ENCODE measurements at places on chromosomes 3 and 15.

DNA sequence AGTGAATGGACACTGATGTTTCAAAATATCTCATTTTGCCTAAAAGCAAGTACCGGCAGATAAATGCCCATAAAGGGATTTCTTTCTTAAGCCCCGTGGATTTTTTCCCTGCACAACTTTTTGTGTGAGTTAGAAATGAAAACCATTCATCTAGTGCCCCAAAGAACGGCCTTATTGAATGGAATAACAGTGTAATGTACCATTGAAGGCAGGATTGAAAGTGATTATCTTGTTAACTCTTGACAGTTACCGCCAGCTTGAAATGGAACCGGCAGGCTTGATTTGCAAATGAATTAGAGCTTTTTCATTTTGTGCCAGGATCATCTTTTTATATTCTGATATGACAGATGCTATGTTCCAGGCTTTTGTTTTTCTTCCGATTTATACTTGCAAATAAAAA is 162.2 kb downstream of the RSRC1 start:
- no peak for DNase-seq

DNA sequence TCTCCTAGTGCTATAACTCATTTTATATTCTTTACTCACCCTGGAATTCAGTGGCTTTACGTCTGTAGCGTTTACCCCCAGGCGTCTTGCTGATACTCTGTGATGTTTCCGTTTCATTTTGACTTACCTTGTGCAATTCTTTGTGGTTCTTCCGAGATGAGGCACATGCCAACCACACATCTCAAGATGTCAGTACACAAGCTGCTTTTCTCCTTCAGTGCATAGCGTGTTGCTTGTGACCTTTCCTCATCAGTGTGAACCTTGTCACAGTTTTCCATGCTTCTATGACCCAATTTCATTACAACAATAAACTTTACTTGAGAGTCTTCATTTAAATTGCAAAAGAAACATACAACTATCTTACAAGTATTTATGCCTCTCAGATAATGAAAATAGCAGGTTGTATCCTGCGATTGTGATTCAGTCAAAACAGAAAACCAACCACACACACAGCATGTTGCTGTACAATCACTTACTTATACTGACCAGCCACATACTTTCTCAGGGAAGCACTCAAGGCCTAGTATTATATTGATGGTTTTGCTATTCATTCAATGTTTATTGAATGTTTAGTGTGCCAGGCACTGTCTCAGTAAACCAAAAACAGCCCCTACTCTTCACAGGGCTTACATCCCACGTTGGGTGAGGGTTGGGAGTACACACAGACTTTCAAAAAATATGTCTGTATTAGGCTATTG is 4.6 kb upstream of the TBL1XR1 start:
- DNase-seq, result peak; percentile 58

GRCh38 chr3:195070336-195070735 is 200.6 kb downstream of the XXYLT1 start:
- no peak for DNase-seq

- no peak for DNase-seq
Observed at GRCh38 chr3:29503958-29504357, 223.1 kb downstream of the RBMS3 start.

DNA sequence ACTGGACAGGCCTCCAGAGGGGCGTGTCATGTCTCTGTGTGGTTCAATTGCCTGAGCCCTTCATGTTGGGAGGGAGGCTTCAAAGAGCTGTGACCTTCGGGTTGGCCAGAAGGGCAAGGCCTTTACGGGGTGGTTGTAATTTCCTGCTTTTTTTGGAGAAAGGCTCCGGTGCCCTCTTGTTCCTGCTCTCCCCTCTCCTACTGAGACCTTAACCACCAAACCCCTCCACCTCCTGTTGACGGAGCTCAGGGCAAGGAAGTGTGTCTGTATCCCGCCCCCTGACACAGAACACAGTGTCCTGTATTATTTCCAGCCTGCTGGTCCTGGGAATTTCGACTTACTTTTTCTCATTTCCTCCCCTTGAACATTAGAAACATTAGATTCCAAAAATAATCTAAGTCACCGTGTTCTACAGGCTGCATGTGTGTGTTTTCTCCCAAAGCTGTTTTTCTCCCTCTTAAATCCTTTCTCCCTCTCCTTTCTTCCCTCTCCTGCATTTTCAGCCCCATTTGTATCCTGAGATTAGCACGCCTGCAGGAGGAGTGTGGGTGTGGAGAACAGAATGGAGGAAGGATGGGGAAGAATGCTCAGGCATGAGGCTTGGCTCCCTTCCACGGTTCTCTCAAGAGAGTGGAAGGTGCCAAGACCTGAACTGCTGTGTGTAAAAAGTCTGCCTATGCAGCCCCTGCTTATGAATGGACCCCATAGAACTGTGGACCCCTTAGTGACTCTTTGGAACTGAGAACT is 285.4 kb upstream of the ROPN1 start:
- no peak for DNase-seq

GRCh38 chr3:32454111-32454510 is 48.5 kb downstream of the CMTM6 start:
- no peak for DNase-seq

- DNase-seq, result no peak
Observed at GRCh38 chr15:81281766-81282605, 42.0 kb downstream of the STARD5 start.

DNA sequence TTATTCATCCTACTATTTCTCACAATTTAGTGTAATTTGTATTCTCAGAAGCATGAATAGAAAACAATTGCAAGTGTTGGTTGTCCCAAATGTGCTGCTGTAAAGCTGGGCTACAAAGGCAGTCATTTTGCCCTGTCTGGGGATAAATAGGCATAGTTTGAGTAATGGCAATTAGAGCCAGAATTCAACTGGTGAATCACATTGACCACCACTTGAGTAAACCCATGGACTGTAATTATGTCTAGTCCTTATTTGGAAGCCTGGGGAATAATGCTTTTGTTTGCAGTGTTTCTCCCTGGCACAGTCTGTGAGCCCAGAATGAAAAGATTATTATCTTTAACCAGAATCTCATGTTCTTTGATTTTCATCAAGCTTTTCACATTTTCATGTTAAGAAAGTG is 30.5 kb upstream of the CHL1 start:
- no peak for DNase-seq

DNA sequence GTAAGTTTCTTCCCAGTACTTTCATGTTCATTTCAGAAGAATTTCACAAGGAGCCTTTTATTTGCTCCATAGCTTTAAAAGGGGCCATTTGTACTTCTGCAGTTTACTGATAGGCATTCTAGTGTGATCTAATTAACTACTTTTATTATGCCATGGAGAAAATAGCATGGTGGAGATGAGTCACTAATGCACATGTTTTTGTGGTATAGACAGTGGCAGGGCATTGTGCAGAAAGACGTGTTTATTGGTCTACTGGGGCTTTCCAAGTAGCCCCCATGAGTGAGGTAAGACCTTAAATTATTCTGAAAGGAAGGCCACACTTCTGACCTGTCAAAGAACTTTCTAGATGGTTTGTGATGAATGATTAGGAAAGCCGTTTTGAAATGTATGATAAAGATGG is 810.0 kb upstream of the NR2F2 start:
- DNase-seq, result no peak

GRCh38 chr3:169286992-169287391 is 376.5 kb downstream of the MECOM start:
- DNase-seq, result no peak

- no peak for DNase-seq
Observed at GRCh38 chr3:144822671-144823070, 851.0 kb downstream of the DIPK2A start.

GRCh38 chr15:64019764-64020163 is 26.5 kb downstream of the DAPK2 start:
- DNase-seq, result no peak

GRCh38 chr3:77426531-77426930 is 386.6 kb downstream of the ROBO2 start:
- no peak for DNase-seq

DNA sequence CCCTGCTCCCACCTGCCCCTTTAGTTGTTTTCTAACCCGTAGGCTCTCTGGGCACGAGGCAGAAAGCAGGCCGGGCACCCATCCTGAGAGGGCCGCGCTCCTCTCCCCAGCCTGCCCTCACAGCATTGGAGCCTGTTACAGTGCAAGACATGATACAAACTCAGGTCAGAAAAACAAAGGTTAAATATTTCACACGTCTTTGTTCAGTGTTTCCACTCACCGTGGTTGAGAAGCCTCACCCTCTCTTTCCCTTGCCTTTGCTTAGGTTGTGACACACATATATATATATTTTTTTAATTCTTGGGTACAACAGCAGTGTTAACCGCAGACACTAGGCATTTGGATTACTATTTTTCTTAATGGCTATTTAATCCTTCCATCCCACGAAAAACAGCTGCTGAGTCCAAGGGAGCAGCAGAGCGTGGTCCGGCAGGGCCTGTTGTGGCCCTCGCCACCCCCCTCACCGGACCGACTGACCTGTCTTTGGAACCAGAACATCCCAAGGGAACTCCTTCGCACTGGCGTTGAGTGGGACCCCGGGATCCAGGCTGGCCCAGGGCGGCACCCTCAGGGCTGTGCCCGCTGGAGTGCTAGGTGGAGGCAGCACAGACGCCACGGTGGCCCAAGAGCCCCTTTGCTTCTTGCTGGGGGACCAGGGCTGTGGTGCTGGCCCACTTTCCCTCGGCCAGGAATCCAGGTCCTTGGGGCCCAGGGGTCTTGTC is 48.5 kb downstream of the PGPEP1L start:
- no peak for DNase-seq

GRCh38 chr15:71048913-71049675 is 66.2 kb upstream of the THSD4 start:
- no peak for DNase-seq

DNA sequence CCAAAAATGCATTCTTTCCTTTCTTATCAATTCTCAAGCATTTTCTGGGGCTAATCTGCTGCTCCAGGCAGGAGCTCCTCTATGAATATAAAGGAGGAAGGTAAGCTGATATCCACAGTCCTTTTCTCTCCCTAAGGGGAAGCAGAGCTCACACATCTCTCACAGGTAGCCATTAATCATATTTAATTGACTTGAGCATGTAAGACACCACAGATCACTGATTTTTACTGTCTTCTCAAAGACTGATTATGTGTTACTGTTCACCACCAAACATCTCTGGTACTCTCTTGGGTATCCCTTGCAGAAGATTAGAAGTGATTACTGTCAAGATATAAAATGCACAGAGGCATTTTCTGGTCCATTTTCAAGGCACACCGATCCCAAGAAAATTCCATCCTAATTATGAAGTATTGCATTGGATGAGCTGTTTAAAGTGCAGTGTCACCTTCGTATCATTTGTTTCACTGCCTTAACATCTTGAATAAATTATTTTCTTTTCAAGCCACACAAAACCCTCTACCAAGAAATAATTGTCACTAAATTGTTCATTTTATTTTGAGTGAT is 100.7 kb downstream of the ARPP21 start:
- no peak for DNase-seq
